ENCODE measurements at places on chromosomes 7 and 10.

DNA sequence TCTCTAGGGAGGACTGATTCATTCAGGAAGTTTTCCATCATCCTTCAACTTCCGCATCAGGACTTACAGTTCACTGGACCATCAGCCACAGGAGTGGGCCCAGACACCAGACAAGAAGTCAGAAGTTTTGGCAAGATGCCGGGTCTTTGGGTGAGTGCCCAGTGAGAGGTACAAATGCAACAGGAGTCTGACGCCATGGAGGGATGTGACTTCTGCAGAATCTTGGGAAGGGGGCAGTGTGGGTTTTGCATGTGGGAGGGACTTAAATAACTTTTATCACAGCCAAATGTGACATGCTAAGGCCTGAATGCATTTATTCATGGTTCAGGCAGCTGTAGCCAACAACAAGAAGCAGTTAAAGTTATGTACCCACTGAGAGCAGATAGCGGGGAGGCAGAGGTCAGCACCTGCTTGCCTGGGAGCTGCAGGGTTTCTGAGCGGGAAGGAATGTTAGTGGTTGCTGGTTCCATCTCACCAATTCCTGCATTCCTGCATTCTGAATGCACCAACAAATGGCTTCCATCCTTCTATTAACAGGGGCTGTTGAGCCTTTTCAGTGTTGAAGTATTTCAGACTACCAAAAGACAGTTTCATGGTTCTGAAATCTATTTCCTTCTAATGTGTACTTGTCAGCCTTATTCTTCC lies 375.2 kb downstream of the PAXIP1 start:
- no peak for DNase-seq

- no peak for DNase-seq
These were observed 222.5 kb upstream of the PITRM1 start for GRCh38 chr10:3395041-3395440.

DNA sequence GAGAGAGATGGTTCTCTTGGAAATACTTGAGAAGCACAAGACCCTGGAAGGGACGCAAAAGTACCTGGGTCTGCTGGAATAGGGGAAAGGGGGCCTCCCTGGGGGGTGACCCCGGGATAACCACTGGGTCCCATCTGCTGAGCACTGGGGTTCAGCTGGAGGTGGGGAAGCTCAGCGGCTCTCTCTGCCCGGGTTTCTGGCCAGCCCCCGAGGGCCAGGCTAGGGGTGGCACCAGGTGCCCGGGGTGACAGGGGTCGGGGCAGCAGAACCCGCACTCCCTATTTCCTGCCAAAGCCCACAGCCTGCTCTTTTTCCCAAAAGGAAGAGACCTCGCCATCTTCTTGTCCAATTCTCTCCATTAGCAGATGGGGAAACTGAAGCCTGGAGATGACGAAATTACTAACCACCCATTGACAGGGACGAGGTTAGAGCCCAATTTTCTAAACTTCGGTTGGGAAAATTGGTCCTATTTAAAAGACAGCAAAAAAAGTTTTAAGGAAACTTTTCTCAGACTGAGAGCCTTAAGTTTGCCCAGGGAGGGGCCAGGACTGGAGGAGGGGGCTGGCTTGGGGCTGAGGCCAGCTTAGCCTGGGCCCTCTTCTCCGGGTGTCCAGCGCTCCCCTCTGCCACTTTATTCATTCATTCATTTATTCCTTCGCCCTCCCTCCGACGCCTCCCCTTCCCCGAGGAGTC lies 17.8 kb upstream of the GATA3 start:
- no peak for DNase-seq

DNA sequence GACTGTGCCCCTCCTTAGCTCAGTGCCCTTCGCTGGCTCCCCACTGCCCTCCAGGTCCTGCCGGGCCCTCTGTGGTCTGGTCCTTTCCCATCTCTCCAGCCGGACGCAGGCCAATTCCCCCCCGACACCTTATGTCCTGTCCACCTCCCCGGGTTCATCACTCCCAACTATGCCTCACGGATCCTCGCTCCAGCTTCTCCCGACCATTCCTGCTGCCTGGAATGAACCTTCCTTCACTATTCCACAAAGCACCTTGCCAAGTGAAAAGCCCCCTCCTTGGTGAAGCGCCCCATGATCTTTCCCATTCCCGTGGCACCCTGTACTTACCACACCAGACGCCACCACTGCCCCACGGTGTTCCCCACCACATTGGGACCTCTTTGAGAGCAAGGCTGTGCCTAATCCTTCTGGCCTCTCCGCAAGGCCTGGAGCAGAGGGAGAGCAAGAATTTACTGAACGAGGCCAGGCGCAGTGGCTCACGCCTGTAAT lies 47.2 kb downstream of the TMEM270 start:
- DNase-seq: no peak

- no peak for DNase-seq
These were observed 21.9 kb downstream of the CHCHD3 start for GRCh38 chr7:133060004-133060403.

DNA sequence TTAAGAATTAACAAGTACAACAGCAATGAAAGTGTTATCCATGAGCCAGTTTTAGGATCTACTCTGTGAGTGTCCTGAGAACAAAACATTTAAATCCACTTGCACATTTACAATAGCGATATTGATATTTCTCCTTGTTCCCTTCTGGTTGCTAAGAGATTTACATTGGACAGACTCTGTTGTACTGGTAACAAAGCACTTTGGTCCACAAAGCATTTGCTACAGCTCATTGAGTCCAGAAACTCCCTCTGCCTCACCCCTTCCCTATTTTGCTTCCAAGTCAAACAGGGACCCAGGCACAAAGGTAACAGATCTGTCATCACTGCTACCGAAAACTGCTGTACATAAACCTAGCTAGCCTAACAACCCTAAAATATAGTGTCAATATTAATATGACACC lies 2.1 kb downstream of the ANK3 start:
- no peak for DNase-seq

All from neuronal stem cell (in vitro differentiated cells).